EL (cell line): ENCODE measurements at places on chromosomes 6 and 20.

GRCh38 chr6:139060332-139060731, 31.8 kb downstream of the ABRACL start:
- DNase-seq, result peak; percentile 56

- peak; percentile 3 for DNase-seq
Measured at GRCh38 chr6:98747960-98748359, 86.4 kb upstream of the POU3F2 start.

DNA sequence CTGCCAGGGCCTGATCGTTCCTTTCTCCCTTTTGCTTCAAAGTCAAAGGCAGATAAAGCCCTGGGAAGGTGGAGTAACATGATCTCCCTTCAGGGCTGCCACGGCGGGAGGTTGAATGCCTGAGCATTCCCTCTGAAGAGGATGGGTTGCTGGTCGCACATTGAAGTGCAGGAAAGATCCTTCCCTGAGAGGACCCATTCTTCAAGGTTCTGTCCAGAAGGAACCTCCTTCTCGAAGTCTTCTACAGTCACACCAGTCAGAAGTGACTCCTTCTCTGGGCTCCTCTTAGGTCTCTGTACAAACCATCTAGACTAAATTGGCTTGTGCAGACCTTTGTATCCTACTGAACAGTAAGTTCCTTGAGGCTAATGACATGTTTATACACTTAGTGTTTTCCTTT, 192.6 kb upstream of the VGLL2 start:
- no peak for DNase-seq

DNA sequence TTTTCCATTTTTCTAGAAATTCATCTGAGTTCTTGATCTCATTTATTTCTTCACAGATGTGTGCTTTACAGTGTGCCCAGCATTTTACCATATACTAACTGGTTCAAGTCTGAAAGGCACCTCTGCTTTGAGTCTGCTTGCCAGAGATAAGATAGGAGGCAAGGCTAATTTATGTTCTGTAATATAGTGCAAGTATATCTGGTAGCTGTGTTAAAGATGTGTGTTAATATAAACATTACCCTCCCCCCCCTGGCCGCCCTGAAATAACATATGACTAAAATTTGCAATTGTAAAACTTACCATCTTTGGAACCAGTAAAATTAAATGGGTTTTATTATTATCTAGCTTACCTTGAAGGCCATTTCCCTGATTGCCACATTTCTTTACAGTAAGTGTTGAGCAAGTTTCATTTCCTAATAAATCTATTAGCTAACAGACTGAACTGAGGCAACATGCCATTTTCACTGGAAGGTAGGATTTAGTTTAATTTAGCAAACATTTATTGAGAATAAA, 2.7 kb downstream of the FBXO9 start:
- no peak for DNase-seq

DNA sequence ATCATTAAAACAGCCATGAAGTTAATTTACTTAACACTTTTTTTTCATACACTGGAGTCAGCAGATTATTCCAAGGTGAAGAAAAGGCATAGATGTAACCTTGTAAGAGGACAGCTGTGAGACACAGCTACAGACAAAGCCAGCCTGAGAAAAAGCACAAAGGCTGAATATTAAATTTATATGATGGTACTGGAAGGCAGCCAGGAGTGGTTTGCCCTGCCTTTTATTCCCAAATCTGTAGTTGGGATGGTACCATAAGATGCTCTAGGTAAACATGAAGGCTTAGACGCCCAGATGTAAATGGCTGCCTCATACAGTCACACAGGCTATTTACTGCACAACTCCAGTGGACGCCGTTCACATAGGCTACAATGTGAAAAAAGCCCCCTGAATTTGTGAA, 42.1 kb upstream of the LOC128125822 start:
- no peak for DNase-seq

DNA sequence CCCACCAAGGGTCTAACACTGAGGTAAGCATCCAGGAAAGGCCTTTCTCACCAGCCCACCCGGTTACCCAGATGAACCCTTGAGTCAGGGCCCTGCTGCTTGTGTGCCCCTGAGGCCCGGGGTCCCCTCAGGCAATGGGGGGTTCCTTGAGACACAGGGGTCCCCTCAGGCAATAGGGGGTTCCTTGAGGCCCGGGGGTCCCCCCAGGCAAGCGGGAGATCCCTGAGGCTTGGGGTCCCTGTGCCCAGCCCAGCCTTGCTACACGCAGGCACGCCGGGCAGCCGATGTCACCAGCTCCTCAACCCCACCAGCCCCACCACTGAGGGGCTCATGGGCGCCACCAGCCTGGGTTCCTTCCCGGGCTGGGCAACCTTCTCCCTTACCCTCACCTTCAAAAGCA, 247.2 kb downstream of the TTLL2 start:
- no peak for DNase-seq

- peak; percentile 27 for DNase-seq
Measured at GRCh38 chr6:147222160-147222838, 18.1 kb downstream of the STXBP5 start.

- DNase-seq, result no peak
Measured at GRCh38 chr20:19304389-19304788, 91.9 kb downstream of the SLC24A3 start.

GRCh38 chr6:54877713-54878317, 31.2 kb downstream of the FAM83B start:
- DNase-seq, result no peak

DNA sequence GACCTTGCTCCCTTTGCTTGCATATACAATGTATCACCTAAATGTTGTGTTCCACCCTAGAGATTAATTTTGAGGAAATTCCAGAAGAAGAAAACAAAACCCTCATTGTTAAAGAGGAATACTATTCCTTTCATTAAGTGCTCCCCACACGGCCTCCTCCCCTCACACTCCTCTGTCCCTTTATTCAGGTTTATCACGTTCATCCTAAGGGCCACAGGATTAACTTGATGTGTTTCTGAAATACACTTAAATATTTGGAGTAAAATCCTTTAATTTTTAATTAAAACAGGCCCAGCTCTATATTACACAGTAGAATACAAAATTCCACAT, 89.4 kb upstream of the MRPS10 start:
- DNase-seq, result no peak

DNA sequence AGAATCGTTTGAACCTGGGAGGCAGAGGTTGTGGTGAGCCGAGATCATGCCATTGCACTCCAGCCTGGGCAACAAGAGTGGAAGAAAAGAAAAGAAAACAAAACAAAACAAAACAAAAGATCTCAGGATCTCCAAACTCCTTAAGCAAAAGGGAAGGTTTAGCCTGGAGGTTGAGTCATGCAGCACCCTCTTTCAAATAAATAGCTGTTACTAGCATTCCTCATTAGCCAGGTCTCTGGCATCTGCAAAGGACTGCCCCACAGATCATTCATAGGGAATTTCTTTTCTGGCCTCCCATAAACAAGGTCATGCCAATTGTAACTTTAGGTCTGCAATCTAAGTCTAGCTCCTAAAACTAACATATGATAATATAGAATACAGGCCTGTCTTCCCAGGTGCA, 37.2 kb downstream of the EDN1 start:
- DNase-seq, result peak; percentile 69

GRCh38 chr6:43334466-43335095, 26.0 kb upstream of the CRIP3 start:
- DNase-seq, result peak; percentile 68

DNA sequence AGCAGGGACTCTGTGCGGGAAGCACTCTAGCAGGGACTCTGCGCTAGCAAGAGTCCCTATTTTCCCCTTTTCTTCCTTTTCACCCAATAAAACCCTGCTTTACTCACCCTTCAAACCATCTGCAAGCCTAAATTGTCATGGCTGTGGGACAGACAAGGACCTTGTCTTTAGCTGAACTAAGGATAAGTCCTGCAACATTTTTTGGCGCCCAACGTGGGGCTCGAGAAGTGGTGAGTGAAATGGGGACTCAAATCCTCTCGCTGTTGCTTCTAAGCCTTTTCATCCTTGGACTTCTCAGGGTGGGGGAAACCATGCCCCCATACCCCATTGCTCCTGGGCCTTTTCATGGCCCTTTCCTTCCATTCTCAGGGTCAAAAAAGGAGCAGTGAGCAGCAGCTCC, 46.4 kb downstream of the IMPG1 start:
- no peak for DNase-seq

DNA sequence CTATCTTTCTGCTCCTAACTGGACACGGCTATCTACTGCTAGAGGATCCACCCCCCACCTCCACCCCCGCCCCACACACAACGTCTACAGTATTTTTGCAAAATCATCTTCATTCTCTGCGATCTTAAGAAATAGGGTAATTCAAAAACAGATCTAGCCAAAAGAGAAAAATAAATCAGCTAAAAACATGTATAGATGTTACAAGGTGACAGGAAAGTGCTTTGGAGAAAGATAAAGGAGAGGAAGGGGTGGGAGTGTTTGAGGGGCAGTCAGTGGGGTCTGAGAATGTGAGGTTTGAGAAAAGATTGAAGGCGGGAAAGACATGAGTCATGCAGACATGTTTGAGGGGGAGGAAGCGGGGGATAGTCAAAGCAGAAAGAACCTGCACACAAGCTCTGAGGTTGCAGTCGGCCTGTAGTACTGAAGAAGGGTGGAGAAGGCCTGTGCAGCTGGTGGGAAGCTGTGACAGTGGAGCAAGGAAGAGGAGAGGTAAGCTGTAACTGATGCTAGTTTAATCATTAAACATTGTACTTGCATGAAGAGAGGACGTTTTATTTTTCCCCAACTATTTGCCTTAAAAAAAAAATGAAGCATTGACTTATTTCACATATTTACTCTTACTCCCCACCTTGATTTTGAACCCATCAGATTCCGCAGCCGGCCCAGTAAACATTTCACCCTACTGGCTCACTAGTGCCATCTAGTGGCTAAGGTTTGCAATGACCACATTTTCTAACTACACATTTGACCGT, 332.6 kb downstream of the ADGRB3 start:
- DNase-seq, result peak; percentile 44

DNA sequence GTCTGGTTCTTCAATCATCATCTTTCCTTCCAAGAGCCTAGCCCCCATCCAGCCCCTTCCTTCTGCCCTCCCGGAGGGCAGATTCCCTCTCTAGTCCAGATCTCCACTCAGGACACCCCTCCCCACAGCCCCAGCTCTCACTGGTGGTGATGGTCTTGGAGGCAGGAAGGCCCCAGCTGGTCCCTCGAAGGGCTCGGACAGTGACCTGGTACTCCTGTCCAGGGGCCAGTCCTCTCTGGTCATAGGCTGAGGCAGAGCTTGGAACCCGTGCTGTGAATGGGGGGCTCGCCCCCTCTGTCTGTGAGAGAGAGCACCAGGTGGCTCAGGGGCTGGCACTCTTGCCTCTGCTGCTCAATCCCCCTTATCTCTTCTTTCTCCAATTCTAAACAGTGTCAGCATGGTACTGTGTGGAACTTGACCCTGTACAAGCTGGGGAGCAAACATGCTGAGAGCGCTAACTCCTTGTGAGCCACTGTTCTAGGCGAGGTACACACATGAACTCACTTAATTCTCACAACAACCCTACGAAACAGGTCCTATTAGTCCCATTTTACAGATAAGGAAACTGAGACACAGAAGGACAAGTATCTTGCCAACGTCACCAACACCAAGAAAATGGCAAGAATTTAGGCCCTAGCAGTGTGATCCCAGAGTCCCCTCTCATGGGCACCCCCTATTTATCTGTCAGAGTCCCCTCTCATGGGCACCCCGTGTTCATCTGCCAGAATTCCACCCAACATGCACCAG, 19.9 kb downstream of the TNXB start:
- DNase-seq, result no peak

DNA sequence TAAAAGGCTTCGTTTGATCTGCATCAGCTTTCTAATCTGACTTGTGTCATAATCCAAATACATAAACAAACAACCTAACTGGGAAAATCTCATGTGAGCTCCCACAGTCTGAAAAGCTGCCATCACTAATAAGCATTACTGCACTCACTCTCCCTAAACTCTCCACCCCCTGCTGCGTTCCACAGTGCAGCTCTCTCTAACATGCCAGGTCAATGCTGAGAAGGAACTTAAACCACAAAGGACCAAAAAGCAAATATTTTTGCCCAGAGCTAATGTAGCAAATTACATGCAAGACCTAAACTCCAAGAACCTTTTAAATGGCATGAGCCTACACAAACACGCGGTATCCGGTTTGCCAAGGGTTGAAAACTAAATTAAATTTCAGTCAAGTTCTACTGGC, 542.3 kb upstream of the JARID2 start:
- DNase-seq, result no peak

DNA sequence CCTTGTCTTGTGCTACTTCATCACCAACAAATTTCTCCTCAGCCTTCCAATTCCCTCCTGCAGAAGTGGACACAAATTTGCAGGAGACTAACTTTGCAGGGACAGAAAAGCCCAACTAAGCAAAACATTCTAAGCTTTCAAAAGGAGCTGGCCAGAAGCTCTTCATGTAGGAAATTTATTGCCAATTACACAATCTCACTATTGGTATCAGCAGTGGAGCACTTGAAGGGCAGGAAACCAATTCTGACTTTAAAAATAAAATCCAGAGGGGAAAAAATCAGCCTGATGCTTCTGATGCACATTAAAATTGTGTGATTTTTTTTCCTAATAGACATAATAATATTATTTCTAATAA, 193.3 kb downstream of the LY86 start:
- no peak for DNase-seq

DNA sequence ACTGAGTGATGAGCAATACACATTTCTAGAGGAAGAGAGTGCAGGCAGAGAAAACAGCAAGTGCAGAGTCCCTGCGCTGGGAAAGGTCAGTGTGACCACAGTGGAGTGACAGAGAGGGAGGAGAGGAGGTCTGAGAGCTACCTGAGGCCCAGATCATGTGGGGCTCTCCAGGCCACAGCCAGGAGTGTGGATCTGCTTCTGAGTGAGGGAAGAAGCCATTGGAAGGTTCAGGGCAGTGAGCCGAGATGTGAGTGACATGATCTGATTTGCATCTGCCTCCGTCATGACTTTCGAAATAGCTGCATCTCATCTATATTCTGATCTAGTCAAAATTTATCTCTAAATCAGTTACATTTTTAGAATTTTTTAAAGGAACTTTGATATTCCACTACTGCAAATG, 367.1 kb downstream of the PREX1 start:
- DNase-seq, result no peak

DNA sequence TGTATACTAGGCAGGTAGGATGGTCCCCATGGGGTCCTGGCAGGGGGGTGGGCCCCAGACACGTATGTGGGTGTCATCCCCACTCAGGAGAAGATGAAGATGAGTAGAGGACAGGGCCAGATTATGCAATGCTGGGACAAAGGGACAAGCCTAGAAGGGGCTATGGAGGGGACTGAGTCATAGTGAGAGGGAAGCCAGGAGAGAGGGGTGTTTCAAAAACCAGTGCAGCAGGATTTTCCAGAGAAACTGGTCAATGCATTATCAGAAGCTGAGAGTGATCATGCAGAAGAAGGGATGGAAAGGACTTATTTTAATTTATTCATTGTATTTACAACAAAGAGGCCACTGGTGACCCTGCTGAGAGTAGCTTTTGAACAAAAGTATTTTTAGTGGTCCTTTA, 74.0 kb downstream of the PPP1R3G start:
- no peak for DNase-seq

DNA sequence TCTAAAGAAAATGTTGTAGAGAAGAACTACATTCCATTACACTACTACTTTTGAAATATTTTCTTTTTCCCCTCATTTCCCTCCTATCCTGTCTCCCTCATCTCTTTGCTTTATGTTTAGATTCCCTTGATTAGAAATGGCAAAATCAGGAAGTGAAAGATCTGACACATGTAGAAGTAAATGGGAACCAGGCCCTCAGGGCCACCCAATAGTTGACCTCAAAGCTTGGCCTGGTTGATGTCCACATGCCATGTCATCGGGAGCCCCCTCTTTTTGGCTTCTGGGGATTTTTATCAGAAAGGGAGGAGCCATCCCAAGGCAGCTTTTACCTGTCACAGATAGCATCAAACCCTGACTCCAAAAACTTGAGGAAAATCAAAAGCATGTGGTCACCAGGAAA, 168.3 kb upstream of the ECI2 start:
- no peak for DNase-seq

GRCh38 chr6:109339906-109340678, 42.2 kb downstream of the CD164 start:
- DNase-seq, result no peak
